ENCODE measurements at places on chromosomes 11 and 22.

DNA sequence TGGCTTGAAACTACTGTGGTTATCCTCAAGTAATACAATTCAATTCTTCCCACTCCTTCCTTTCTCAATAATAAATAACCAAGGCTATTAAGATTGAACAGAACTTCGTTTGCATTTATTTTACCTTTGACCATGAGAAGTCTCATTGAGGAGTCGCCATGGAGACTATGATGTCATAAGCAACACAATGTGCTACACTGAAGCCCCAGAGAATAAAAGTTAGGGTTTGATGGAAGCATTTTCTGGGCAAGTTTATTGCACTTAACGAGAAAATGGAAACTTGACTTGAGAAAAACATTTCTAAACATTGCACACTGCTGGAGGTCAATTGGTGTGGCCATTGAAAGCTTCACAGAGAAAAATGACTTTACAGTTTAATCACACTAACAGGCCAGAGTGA lies 121.5 kb downstream of the FAM76B start:
- no peak for DNase-seq

DNA sequence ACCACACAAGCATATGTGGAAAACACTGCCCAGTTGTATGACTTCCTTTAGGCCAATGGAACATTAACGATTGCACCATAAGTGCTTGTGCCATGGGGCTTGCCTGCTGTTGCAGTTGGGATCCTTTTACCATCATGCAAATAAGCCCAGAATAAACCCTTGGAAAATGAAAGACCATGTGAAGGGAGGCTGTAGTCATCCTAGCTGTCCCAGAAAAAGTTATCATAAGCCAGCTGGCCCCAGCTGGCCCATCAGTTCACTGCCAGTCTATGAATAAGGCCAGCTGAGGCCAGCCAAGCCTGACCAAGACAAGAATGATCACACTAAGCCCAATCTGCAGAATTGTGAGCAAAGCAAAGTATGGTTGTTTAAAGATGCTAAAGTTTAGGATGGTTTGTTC lies 253.9 kb upstream of the ARHGAP20 start:
- DNase-seq, result no peak

- no peak for DNase-seq
Measured at GRCh38 chr22:48335442-48336139, 1492.1 kb downstream of the BRD1 start.

GRCh38 chr11:103798446-103798845 lies 238.0 kb upstream of the DDI1 start:
- DNase-seq, result no peak

GRCh38 chr11:29159552-29160465 lies 857.0 kb downstream of the KCNA4 start:
- no peak for DNase-seq

DNA sequence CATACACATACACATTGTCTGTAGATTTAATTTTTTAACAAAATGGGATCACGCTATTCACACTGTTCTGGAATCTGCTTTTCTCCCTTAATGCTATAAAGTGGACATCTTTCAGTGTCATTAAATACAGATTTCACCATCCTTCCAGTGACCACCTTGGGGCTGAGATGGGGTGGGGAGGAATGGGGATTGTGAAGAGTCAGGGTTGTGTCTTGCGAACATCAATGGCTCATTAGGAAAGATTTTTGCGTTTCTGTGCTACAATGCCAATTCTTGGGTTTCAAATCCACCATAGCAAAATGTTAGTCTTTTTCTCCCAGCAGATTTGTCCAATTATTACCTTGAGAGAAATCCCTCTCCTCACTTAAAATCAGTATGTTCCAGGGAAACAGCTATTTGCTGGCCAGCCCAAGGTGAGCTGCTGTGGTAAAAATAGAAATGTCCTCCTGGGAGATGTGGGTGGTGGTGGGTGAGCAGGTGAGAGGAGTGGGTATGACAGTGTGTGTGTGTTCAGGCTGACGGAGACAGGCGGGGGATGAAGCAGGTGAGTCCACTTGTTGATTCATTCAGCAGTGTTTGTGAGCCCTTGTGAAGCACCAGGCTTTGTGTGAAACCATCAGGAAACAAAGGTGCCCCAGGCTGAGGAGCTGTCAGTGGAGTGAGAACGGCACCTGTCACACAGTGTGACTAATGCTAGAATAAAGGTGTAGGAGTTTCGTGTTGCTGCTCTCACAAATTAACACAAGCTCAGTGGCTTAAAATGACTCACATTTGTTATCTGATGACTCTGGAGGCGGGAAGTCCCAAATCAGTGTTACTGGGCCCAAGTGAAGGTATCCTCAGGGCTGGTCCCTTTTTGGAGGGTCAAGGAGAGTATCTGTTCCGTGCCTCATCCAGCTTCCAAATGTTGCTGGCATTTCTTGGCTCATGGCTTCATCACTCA lies 1.7 kb upstream of the CBX6 start:
- DNase-seq, result no peak

DNA sequence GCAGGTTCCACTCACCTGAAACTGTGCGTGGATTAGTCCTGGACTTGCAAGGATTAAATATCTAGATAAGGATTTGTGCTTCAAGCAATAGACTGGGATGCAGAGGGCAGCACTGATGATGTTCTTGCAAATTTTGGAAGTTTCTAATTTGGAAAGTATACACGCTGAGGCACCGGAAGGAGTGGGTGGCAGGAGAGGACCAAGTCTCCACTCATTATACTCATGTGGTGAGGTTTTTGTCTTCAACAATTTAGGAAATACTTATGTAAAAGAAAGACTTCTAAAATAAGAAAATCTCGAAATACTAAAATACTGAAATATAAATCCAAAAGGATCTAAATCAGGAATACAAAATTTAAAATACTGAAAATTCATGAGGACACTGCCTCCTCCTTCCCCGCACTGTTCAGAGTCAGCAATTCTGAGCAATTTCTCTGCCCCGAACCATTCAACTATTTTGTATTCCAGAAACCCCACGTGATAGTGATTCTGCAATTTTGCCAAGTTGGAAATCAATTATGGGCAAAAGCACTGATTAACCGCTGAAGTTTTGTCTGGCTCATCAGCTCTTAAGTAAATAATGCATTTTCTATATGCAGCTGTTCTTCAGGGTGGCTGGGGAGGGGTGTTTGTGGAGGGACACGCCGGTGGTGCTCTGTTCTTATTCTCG lies 47.0 kb upstream of the CLMP start:
- no peak for DNase-seq

GRCh38 chr22:44371741-44372525 lies 59.2 kb upstream of the SHISAL1 start:
- no peak for DNase-seq

- DNase-seq, result no peak
Measured at GRCh38 chr11:122068141-122068540, 47.9 kb downstream of the BLID start.

DNA sequence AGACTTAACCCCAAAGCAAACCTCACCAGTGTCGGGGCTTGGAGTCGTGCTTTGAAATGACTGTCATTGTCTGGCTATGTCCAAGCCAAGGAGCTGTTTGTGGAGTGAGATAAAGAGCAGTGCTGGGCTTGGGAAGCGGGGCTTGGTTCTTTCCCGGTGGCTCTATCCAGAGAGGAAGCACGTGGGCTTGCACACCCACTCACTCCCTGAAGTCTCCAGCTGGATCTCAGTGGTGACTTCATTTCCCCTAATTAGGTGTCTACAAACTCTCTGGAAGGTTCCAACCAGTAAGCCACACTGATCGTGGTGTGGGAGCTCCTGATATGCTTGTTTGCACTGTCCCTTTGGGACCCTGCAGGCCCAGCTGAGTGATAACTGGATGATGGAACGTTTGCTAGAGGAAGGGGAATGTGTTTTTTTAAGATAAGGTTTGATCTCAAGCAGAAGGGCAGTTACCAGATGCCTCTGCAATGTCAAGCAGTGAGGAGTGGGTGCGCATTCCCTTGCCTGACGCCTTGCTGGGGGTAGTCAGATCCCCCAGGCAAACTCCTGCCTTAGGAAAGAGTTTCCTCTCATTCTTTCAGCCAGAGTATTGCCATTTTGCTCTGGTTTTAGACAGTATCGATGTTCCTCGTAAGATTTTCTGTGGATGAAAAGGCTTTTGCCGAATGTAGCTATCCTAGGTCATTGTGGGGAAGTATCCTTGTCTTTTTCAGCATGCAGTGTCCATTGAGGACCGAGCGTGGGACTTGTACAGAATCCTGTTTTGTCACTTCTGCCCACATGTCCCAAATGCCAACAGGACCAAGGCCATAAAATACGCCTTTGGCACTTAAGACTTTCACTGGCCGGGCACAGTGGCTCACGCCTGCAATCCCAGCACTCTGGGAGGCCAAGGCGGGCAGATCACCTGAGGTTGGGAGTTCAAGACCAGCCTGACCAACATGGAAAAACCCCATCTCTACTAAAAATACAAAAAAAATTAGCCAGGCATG lies 90.9 kb downstream of the MICAL2 start:
- DNase-seq, result no peak

GRCh38 chr11:90805172-90805571 lies 582.3 kb upstream of the CHORDC1 start:
- DNase-seq, result no peak

GRCh38 chr11:33885338-33886005 lies 6.4 kb downstream of the LMO2 start:
- no peak for DNase-seq
